Fibroblast of skin of abdomen (primary cell): ENCODE measurements at places on chromosomes 2 and 18.

- DNase-seq, result no peak
Measured at GRCh38 chr2:103734911-103735310, 973.1 kb downstream of the TMEM182 start.

GRCh38 chr18:79912409-79912991 is 39.0 kb downstream of the SLC66A2 start:
- DNase-seq, result peak; percentile 12

DNA sequence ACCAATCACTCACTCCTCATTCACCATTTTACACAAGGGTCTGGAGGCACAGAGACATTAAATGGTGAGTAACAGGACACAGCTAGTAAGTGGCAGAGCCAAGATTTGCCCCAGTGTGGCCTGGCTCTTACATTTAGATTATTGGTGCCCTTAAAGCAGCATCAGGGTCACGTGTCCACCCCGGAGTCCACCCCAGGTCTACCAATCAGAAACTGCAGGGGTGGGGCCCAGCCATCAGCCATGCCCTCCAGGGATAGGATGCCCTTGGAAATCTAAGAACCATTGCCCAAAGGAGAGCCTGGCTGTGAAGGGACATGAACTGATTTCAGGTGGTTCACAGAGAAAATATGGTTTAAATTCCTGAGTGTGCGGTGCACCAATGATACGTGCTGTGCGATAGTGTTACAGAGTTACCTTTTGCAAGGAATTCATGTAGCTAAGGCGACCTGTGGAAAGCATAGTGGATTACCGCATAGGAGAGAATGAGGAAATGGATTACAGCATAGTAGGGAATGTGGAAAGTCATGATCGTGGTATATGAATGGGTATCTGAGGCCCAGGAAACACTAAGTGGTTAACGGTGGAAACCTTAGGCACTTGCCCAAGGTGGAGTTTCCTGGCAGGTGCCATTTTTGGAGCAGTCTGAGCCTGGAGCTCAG is 17.8 kb downstream of the IGFBP5 start:
- DNase-seq, result no peak

DNA sequence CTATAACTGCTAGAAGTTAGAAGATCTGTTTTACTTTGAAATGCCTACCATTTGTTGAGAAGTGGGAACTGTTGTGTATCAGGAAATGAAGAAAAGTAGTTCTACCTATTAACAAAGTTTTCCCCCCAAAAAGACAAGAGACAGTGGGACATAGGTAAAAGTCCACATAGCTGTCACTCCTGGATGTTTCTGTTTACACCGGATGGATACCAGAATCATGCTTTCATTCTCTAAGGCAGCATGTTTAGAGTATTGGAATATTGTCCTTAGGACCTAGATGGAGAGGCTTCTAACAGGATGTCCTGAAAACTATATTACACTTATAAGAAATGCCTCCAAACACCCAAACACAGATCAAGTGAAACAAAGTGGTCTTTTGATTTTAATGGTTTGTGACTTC is 143.1 kb downstream of the MCFD2 start:
- DNase-seq, result no peak

GRCh38 chr2:43898838-43899346 is 60.1 kb downstream of the ABCG8 start:
- DNase-seq, result no peak

- DNase-seq, result no peak
Measured at GRCh38 chr2:198905881-198906612, 551.7 kb downstream of the SATB2 start.

DNA sequence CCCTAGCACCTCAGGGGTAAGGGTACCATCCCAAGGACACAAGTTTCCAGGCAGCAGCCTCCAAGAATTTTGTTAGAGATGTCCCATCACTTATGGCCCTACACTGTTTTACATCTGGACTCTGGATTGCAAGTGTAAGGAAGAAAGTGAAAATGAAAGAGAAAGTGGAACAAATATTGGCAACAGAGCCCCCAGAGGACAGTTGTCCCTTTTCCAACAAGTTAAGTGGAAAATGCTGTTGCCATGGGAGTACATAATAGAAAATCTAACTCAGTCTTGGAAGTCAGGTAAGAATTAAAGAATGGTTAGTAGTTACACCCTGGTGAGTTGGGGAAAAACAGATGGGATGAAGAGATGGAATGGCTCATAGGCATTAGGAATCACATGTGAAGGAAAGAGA is 50.6 kb downstream of the TTC21B start:
- peak; percentile 26 for DNase-seq

GRCh38 chr2:186709529-186710450 is 15.9 kb downstream of the FAM171B start:
- DNase-seq, result no peak

DNA sequence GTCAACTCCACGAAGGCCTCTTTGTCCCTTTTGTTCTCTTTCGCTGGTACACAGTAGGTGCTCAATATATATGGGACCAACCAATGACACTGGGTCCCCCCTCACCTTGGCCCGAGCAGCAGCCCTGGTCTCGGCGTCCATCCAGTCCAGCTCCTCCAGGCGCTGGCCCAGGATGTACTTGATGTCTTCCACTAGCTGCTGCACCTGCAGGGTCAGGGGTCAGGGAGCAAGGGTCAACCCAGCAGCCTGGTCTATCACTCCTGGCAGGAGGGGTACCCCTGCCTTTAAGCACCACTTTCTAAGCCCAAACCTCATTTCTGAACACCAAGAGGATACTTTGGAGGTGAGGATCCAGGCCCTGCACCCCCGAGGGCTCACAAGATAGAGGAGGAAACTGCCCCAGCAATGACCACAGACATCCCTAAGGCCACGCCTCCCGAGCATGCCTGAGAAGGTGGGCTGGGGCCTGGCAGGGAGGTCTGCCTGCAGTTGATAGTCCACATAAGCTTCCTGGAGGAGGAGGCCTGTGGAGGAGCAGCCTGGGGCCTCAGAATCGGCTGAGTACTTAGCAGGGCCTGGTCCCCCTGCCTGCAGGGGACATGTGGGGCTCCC is 4.2 kb downstream of the ECEL1 start:
- DNase-seq, result no peak

DNA sequence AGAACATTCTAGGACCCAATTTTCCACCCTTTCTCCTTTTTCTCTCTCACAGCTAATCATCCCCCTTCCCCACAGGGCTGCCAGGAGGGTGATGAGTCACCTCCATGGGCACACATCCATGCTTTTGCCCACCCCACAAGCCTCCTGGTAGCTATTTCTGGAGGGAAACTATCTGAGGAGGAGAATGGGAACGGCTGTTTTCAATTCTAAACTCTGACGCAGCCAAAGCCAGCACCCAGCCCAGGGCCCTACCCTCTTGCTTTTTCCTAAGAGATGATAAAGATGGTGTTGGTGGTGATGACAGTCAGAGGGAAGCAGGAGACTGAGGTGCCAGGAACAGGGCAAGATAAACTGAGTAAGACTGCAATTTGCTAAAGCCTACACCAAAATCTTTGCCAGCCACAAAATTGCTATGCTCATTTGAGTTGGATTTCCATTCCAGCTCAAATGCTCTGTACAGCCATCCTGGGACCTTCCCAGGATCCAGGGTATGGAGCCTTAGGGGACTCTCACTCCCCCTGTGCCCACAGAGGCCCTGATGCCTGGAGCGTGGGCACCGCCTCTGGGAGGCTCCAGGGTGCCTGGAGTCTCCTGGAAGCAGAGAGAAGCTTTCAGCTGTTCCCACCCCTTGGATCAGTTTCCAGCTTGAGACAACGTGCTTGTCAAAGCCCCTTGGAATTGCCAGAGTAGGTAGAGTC is 62.0 kb upstream of the FZD7 start:
- DNase-seq, result peak; percentile 77

DNA sequence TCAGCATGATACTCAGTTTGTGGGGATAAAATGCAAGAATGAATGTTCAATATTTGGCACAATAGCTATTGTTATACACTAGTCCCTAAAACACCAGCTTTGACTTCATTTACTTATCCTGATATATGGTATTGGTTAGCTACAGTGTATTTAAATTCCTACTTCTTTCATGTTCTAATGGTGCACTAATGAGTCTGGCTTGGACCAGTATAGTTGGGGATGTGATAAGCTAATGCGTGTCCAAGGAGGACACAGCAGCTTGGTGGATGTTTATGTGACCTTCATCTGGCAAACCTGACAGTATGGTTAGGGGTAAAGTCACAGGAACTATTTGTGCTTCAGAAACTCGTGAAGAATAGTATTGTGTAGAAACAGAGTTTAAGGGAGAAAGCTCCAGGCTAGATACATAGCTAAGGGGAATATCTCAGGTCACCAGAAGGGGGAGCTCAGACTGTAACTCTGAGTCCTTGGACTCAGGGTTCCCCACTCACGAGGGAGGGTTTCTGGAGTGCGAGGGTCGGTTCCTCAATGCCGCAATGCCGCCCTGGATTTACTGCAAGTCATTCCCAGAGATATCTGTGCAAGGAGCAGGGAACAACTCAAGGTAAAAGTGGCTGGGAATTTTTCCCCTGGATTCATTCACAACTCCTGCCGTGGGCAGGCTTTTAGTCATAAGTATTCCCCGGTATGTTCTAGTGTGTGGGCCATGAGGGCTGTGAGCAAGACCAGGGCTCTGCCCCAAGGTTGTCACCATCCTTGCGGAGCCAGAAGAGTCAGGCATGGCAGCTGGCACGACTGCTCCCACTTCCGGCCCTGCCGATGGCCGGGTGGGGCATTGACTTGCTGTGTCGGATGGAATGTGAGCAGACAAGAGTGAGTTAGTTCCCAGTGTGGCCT is 14.5 kb downstream of the IL1R2 start:
- DNase-seq, result peak; percentile 49

GRCh38 chr2:7209757-7210555 is 292.7 kb downstream of the RNF144A start:
- peak; percentile 93 for DNase-seq

DNA sequence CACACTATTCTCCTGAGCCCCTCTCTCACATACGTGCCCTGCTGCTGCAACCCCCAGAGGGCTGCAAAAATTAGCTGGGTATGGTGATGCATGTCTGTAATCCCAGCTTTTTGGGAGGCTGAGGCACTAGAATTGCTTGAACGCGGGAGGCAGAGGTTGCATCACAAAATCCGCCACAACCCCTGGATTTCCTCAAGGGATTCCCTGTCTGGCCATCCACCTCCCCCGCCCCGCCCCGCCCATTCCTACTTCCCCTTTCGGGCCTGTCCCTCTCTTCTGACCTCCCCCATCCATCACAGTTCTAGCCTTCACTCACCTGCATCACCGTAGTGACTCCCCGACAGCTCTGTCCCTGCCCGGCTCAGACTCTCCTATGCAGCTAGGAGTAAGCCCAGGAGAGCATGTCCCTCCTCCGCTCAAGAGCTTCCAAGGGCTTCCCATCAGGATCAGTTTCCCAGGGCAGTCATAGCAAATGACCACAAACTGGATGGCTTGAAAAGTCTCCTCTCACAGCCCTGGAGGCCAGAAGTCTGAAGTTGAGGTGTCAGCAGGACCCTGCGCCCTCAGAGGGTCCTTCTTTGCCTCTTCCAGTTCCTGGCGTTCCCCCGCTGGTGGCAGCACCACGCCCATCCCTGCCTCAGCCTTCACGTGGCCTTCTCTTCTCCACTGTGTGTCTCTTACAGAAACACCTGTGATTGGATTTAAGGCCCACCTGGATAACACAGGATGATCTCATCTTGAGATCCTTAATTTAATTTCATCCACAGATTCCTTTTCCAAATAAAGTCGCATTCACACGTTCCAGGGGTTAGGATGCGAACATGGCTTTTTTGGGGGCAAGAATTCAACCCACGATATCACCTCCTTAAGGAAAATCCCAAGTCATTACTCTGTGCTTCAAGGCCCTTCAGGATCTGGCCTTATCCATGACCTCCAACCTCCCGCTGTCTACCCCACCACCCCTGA is 58.5 kb downstream of the HS1BP3 start:
- no peak for DNase-seq

DNA sequence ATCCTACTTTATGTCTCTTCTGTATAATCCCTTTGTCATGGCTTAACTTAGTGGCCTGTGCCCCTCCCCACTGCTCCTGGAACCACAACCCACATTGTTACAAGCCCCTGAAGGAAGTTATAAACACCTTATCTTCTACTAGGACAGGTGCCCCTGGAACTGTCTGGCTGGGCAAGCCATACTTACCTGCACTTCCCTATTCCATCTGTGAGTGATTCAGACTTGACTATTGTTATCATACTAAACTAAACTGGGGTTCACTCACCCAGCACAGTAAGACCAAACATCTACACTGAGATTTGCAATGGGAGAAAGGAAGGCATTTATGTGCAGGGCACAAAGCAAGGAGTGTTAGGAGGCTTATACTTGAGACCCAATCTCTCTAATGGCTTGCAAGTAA is 3.7 kb upstream of the UGT1A6 start:
- DNase-seq, result no peak

- no peak for DNase-seq
Measured at GRCh38 chr18:48989304-48990303, 38.8 kb upstream of the SMAD7 start.

DNA sequence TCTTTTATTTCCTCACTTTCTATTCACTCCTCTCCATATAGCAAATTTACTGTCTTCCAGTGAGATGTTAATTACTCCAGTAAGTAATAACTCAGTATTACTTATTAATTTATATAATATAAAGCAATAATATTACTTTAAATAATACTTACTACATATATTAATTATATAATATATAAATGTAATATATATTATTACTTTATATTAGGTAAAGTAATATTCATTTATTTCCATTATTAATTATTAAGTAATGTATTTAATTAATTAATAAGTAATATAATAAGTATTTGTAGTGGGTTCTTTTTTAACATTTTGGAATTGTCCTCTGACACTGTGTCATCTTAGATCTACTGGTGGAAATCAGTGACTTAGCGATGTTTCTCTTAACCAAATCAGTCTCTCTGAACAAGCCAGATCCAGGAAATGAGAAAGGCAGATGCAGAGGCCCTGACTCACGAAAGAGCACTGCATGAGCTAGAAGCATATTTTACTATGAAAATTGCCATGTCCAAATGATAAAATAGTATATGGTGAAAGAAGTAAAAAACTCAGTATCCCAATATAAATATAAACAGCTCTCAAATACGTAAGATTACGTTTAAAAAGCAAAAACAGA is 115.9 kb downstream of the DSEL start:
- DNase-seq, result peak; percentile 26

DNA sequence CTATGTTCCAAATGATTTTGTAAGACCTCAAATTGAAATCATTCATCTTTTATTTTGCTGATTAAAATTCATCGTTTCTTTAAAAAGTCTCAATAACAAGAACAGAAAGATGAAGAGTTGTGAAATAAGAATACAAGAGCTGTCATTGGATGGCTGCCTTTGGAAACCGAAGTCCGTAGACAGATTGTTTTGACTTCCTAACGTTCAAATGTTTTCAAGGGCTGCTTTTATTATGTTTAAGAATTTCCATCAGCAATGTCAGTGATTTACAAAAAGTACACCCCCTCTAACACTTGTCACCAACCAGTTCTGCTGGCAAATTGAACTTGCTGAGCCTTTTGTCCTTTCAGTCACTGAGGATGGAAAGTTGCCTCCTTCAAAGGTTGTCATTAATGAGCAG is 89.6 kb downstream of the KCNE4 start:
- no peak for DNase-seq
